HS-5 (cell line): ENCODE measurements at places on chromosomes 3 and 15.

- no peak for DNase-seq
Observed at GRCh38 chr15:101091080-101092017, 160.5 kb downstream of the CHSY1 start.

- DNase-seq = no peak
Observed at GRCh38 chr3:42489116-42489936, 13.1 kb upstream of the VIPR1 start.

GRCh38 chr3:35498506-35499210 is 140.7 kb upstream of the ARPP21 start:
- DNase-seq = no peak

DNA sequence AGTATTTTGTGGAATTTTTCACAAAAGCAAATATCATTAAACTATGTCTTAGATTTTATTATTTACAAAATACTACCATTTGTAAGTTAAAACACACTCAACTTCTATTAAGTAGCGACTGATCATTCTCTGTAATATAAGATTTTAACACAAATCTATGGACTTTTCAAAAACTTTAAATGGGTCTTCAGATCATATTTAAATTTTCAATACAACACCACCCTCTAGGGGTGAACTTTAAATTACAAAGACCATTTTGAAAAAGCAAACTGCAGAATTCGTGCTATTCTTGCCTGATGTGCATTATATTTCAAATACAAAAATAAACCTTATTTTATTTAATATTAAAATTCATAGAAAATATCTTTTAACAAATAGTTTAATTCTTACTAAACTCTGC is 8.2 kb upstream of the VGLL4 start:
- DNase-seq = no peak

DNA sequence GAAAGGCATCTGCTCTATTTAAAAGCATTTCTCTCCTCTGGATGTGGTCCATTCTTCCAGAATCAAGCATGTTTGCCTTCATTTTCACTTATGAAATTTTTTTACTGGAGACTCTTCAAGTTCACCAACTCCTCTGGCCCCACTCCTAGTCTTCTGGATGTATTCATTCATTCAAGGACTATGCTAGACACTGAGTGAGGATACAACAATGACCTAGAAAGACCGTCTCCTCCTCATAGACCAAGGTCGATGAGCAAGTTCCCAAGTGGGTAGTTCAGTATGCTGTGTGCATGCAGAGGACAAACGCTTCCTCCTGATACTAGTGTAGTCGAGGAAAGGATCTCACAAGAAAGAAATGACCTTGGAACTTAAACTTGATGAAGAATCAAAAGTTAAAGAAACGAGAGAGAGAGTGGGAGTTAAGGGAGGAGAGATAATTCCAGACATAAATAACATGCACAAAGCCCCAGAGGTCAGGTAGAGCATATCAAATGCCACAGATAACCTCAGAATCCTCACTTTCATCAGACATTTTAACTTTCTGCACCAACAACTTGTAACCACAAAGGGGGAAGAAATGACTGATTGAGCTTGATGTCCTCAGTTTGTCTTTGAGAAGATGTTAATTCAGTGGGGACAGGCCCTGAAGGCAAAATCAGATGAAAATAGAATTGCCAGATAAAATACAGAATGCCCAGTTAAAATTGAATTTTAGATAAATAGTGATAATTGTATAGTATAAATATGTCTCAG is 149.4 kb downstream of the IMPG2 start:
- DNase-seq = no peak

DNA sequence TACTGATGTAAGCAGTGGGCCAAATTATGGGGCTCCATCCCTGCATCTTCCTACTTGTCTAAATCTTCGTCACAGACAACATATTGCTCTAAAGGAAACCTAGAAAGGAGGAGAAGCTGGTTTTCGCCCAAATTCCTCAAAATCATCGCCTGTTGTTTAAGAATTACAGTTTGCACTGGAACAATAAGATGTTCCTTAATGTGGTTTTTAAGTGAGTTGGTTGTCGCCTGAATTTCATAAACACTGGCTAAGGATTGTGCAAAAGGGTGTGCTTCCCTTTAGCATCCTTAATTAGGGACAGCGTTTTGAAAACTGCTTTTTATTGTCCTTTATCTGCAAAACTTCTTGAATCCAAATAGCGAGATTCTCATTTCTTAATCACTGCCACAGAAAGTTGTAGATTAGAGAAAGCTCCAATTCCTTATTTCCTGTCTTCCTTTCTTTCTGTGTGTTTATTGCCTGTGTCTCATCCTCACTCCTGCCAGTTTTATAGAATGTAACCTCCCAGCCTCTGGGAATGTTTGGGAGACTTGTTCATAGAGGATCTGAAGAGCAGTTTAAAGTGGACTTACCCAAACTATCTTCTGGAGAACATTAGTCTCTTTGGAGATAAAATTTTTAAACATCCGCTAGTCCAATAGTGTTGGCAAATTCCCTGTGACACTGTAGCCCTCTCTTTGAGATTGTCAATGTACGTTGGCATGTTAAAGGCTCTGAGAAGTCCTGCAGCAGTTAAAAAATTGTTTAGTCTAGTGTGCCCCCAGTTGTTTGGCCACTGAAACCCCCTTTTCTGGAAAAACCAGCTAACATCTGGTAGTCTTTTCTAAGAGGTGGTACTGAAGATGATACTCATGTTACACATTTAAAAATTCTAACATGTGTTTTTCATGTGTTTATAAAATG is 50.4 kb downstream of the FLNB start:
- peak; percentile 58 for DNase-seq

DNA sequence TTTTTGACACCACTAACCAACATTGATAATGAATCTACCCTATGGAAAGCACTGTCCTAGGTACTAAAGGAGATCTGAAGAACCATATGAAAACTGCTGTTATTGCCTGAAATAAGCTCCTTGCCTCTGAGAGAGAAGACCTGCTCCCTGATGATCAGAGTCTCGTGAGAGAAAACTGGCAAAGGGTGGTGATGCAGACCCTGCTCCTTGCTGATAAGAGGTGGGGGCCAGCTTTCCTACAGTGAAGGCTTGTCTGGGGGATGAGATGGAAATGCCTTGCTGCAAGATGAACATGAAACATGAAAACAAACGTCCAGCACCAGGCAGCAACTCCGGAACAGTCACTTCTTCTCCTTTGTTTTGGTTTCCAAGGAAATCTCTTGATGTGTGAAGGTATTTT is 31.9 kb downstream of the RASGRP1 start:
- no peak for DNase-seq

DNA sequence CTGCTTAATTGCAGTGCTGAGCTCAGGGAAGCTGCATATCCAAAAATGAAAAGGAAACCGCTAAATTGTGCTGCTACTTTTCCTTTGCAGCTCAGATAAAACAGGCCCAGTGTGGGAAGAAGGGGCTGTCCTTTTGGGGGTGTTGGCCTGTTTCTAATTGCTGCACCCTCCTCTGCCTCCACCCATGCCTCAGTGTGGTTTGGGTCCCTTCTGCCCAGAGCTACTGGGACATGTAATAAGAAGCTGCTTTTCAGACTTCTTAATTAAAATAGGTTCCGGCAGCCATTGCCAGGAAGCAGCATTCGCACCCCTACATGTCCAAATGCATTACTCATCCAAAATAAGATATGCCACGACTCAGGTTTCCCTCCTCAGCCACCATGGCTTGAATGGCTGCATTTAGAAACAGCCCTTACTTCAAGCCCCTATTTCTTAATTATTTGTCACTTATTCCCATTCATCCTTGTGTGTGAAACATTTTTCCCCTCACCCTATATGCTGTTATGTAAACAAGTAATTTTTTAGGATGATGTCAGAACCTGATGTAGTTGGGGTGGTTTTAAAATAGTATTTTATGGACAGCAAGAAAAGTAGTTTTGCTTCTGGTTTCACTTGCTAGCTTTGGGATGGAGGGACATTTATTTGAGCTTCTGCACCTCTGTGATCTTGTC is 235.9 kb upstream of the CTDSPL start:
- DNase-seq = no peak

DNA sequence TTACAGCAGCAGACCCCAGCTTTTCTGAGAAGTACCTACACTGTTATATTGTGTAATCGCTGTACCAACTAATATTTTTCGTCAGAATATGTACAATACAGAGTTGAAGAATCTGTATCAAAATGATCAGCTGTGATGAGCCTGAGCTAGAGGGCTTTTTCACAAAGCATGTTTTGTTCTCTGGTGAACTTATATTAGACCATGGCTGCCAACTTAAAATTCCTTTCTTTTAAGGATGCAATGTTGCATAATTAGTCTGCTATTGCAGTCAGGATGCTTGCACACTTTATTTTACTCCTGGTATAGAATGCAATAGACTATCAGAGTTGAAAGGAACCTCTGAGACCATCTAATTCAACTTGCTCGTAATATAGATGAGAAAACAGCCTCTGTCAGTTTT is 127.8 kb downstream of the RBMS3 start:
- DNase-seq = no peak

DNA sequence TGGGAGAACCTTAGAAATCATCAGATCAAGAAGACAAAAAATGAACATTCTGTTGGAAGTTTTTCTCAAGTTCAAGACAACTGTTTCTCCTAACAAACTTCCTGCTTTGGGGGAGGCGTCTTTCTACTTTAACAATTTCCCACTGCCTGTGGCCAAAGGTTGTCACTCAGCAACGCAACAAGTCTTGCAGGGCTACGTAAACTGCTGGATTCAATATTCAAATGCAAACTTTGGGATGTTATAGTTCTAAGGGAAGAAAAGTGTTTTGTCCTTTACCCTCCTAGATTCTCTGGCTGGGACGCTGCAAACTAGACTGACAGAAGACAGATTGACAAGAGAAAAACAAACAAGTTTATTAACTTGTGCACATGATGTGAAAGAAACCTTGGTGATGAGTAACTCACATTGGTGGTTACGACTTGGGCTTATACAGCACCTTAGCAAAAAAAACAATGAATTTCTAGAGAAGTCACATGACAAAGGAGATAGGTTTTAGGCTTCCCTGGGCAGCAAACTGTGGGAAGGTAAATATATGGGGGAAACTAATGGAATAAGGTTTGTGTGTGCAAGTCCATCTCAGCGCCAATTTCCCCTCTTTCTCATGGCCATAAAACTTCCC is 34.0 kb upstream of the ARPIN start:
- DNase-seq = no peak

- DNase-seq = no peak
Observed at GRCh38 chr3:151879679-151880415, 6.4 kb downstream of the SUCNR1 start.

DNA sequence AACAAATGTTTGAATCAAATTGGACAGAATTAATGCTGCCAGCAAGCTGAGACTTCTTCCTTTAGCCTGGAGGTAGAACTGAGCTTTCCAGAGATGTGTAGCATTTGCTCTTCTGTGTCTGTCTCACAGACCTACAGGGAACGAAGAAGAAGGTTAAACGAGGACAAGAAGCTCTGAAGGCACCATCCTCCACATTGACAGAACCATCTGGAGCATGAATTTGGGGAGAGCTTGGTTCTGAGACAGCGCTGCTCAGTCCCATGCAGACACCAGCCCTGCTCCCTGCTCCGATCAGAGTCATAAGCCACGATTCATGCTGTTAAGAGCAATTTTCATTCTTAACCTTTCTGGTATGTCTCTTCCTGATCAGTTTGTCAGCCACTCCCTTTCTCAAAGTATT is 7.7 kb upstream of the KY start:
- no peak for DNase-seq

DNA sequence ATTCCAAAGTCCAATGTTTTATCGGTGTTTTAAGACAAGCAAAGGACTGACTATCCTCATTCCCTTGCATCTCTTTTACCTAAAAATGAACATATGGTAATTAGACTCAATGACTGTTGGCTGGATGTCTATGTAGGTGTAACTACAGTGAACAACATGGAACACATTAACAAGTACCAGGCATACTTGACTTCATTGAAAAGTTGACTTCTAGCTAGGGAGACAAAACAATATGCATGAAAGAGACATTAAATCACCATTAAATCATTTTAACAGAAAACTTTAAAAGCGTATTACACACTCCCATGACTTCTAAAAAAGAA is 34.3 kb upstream of the ANPEP start:
- no peak for DNase-seq

DNA sequence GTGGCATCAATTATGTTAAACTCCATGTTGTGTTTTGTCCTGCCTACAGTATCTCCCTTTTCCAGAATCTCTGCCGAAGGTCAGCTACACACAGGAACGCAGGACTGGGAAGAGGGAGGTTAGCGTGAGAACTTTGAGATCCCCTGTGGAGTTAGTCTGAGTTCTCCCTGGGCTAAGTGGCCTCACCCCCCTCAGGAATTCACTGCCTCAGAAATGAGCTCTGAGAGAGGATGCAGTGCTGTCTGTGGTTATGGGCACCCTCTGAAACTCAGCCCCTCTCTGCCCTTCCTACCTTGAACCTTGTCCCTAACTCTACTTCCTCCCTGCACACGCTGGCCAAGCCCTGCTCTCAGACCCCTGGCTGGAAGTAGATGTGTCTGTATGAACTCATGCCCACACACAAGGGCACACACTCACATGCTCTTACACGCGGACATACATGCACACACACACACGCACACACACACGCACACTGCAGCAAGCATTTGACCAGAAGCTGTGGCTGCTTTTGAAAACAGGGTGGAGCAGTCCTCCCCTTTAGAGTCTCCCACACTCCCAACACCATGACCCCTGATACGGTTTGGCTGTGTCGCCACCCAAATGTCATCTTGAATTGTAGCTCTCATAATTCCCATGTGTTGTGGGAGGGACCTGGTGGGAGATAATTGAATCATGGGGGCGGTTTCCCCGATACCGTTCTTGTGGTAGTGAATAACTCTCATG is 5.3 kb upstream of the VIPR1 start:
- DNase-seq = no peak

DNA sequence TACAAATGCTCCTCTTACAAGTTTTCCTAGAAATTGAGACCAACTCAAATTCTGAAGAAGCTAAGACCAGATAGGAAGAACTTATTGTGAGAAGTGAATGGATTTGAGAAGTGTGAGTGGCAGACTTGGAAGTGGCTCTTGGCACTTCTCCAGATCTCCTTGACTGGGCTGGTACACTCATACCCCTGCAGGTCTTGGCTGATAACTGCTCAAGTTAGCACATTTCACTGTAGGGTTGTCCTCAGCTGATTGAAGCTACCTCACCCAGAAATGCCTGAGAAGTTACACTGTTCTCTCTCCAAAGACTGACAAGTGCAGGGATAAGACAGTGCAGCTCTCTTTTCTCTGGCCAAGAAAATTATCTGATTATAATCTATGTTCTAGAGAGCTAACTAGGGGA is 16.5 kb upstream of the CLDN1 start:
- DNase-seq = peak; percentile 19

- no peak for DNase-seq
Observed at GRCh38 chr3:13482106-13482690, 2.1 kb downstream of the HDAC11 start.

- no peak for DNase-seq
Observed at GRCh38 chr3:156216216-156216615, 95.8 kb downstream of the KCNAB1 start.

GRCh38 chr3:52923963-52924362 is 26.6 kb upstream of the STIMATE start:
- no peak for DNase-seq

GRCh38 chr15:101455291-101456025 is 34.0 kb downstream of the PCSK6 start:
- peak; percentile 29 for DNase-seq

DNA sequence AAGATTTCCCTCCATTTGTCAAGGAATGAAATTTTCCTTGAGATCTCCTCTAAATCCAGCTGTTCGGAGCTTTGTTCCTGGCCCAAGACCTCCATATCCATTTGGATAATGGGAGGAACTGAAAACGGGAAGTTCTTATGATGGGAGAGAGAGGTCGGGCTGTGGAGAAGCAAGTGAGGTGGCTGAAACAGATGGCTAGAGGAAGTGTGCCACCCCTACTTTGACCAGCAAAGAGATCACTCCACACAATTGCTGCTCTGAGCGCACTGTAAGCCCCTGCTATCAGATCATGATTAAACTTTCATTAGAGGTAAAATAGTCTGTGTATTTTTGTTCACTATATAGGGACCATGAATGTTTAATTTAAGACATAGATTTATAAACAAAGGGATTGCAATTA is at the start of gene MINDY4B:
Gene MINDY4B, minus strand, starts transcription at position 101 of the 400 bp plus-strand sequence. Its CDS starts 0 bp downstream, at position 101.
- DNase-seq = no peak
